Stimulated activated CD8-positive, alpha-beta memory T cell treated with anti-CD3 and anti-CD28 coated beads, Interleukin-4, amount 100 ng/mL, for 1 hour (primary cell): ENCODE measurements at places on chromosomes 12 and 14.

DNA sequence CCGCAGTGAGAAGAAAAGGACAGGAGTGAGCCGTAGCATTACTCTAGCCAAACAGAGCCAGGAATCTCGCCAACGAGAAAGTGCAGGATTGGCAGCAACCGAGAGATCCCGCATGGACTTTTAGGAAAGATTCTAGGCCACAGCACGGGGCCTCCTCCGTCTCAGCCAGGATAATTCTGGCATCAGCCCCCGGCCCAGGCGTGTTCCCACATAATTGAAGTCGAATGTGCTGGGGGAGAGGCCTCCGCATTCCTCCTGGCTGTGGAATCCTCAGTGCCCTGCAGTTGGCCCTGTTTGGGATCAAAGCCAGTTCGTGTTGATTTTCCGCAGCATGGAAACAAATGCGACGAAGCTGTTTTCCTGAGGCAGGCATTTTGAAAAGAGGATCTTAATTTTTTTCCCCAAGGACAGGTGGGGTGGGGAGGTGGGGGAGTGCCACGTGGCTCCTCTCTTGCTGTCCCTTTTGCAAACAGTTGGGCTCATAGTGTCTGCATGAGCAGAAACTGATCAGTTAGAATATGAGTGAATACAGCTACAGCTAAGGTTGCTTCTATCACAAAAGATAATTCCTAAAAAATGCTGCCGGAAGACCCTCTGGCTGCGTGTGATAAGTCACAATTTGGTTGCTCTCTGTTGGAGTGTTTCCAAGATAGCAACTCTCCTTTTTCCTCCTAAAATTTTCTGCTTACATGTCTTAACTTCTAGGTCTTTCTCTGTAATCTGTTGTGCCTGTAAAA, 37.3 kb upstream of the ATXN2 start:
- DNase-seq: no peak

DNA sequence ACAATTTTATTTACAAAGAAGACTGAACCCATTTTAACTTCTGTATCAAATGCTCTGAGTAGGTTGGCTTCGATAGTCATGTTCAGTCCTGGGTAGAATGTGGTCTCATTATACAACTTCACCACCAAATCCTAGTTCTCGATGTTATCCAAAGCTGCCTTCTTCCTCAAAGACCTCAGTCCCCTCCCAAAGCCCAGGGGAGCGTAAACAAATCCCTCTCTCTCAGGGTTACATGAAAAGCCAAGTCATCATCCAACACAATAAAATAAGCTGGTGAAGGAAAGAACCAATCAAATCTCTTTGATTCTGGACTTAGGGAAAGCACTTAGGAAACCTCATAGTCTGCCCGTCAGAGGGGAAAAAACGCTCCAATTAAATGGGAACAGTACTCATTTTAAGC, 9.1 kb downstream of the PTCSC3 start:
- DNase-seq: no peak

DNA sequence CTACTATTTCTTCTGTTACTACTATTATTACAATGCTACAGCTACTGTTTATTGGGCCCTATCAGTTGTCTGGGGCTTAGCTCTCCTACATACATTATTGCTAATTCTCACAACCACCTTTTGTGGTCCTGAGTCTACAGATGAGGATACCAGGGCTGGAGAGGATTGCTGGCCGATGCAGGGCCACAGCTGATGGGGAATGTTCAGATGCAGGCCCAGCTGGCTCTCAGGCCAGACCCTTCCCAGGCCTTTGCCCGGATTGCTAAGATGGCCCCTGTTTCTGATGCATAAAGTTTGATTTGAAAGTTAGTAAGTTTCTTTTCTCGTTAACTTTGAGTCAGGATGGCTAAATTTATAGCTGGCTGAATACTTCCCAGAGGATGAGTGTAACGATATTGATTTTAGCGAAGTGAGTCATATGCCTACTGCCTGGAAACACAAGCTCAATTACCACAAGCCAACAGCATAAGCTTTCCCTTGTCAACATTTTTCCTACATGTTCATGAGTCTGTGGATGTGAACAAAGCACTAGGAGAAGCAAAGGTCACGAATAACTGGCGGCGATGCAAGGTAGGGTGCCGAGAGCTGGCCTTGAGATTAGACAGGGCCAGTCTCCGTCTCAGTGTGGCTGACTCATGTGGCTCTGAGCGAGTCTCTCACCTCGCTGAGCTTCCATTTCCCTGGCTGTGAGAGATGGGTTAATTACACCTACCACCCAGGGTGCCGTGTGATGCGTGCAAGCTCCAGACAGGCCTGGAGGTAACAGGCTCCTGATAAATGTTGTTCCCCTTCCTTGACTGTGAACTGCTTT, 111.0 kb downstream of the BEGAIN start:
- no peak for DNase-seq

DNA sequence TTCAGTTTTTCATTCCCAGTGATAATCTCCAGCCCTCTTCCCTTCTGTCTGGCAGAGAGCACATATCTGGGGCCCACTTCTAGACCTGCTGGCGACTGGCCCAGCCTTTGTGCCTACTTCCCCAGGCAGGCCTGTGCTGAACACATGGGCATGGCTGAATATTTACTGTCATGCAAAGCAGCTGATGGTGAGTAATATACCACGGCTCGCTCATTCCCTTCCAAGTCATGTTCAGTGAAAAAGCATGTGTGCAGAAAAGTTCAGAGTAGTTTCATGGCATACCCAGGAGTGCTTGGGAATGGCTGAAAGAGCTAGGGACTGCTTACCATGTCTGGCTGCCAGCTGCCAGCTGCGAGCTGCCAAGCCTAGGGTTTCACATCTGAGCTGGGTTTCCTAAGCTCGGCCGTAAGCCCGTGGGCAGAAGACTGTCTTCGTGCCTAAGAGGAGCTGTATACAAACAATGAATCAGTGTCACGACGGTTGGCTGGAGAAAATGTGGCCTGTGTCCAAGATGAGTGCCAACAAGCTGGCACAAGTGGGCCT, 179.9 kb upstream of the PELI2 start:
- DNase-seq: no peak

DNA sequence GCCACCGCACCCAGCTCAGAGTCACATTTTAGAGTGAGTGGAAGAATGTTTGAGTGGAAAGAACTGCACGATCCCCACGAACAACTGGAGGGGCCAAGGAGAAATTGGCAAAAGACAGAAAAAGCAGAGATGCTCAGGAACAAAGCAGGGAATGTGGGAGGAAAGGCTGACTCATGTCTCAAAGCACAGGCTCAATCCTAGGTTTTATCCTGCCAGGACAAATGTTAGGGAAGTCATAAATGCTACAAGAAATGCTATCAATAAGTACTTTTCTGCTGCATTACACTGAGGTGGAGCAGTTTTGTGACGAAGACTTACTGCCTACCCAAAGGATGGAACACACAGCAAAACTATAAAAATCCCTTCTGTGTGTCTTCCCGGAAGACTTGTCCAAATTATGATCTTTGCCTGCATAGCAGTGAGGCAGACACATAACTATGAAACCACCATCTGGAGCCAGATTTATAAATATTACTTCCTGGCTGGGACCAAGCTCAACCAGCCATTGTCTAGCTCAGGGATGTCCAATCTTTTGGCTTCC, 26.7 kb downstream of the NIN start:
- no peak for DNase-seq

- DNase-seq: no peak
Measured at GRCh38 chr12:9756706-9757105, 4.0 kb downstream of the CD69 start.

GRCh38 chr14:99884834-99885648, 91.8 kb downstream of the EML1 start:
- no peak for DNase-seq

- DNase-seq: no peak
Measured at GRCh38 chr12:475286-475685, 15.5 kb downstream of the B4GALNT3 start.
